ENCODE measurements at places on chromosomes 2 and 18.

DNA sequence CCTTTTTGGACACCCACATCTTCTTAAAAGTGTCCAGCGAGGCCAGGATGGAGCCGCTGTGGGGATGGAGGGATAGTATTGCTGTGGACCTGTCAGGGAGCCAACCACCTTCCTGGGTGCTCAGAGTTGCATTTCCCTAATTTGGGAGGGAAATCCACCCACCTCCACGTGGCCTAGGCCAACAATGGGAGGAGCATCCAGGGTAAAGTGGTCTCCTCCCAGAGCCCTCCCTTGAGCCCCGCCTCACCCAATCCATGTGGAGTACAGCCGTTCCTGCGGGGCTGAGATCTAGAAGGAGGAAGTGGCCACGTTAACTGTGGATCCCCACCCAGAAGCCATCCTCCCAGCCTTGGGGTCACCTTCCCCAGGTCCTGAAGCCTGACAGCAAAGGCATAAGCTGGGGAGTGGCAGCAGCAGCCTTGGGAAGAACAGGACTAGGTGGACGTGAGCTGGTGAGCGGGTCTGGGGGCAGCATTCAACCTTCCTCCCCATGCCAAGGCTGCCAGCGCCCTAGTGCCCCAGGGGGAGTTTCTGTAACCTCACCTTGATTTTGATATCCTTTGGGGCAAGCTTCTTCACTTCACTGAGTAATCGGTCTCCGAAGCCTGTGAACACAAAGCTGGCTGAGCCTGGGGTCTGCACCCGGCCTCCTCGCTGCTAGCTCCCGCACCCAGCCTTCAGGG, 6.8 kb downstream of the ACTR1B start:
- DNase-seq: no peak

DNA sequence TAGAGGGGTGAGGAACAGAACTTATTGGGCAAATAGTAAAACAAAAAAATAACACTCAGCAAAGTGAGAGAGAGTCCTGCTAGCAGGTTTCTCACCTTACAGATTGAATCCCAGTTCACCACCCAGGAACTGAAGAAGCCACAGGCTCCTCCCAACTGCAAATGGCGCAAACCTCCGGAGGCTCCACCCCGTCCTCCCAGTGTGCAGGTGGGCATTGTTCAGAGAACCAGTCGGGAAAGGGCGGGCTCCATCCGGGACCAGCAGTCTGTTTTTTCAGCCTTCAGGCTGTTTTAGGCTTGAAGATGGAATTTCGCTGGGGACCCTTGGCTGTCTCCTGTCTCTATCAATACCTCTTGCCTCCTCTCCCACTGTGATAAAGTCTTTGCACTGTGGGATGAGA, 317.5 kb downstream of the PARD3B start:
- no peak for DNase-seq

- no peak for DNase-seq
Measured at GRCh38 chr2:46334389-46335271, 37.4 kb downstream of the EPAS1 start.

DNA sequence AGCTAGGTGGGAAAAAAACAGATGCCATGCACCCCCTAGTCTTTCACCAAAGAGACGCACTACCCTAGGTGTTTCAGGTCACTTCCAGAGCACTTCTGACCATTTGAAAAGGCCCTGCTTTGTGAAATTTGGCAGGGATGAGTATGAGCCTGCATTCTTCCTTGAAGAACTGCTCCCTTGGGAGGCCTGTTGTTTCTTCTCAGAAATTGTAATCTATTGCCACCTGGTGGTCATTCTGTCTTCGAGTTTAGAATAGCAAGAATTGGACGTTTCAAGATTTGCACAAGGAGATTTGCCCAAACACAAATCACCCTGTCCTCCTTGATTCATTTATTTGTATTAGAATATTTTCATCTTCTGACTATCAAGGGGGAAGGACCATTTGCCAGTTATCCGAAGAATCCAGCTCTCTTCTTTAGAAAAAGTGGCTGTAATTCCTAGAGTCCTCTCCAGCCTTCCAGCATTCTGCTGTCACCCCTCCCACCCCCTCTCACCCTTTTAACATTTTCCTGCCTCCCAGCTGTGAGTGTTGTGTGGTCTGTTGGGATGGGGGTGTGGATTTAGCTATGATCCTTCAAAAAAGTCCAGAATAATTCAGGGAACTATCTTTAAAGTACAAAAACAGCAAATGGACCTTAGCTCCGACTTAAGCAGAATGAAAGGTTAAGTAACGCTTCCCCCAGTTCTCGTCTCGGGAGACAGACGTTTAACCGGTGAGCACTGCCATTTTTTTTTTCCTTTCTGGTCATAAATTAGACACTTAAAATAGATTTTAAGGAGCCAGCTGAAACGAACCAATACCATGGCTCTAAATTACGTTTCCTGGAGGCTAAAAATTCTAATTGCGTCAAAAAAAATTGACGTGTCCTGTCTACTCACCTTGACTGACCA, 3.7 kb upstream of the GAD1 start:
- DNase-seq: no peak

- DNase-seq: no peak
Measured at GRCh38 chr2:227608561-227609338, 5.9 kb downstream of the SCYGR3 start.

- no peak for DNase-seq
Measured at GRCh38 chr2:42196403-42197267, 27.5 kb downstream of the EML4 start.

- no peak for DNase-seq
Measured at GRCh38 chr2:86290596-86291327, 46.7 kb downstream of the REEP1 start.

- DNase-seq: no peak
Measured at GRCh38 chr18:73258375-73259087, 390.7 kb upstream of the NETO1 start.

DNA sequence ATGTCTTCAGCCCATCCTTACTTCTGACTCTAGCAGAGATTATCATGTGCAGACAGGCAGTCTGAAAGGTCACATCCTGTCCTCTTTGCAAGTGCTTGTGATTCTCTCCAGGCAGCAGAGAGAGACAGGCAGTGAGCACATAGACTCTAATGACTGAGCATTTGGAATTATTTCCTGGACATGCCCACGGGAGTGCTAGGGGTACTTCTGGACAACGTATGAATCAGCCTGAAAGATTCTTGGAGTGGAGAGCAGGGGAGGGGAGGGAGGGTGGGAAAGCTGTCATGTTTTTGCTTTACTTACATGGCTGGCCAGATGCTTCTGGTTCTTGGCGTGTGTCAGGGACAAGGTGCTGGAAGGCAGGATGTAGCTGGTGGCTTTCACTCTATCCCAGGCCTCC, 150.6 kb downstream of the RIF1 start:
- DNase-seq: no peak

DNA sequence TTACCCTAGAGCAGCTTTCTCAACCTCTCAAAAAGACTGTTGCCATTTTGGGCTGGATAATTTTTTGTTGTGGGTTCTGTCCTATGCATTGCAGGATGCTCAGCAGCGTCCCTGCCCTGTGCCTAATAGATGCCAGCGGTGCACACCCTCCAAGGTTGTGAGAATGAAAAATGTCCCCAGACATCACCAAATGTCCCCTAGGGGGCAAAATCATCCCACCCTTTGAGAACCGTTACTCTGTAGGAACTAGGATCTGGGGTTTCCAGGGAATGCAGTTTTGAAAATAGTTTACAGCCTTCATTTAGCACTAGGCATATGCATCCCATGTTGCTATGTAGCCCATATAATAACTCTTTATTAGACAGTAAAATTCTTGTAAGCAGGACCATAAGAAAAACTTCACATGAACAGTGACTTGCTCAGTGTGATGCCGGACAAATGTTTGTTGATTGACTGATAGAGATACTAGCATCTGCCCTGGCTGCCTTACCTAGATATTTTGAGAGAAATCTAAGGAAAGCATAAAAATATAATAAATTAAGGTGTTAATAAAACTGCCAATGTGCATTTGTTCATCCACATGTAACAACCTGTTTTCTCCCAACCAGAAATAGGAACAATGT, 79.2 kb upstream of the EPC2 start:
- DNase-seq: no peak

- no peak for DNase-seq
Measured at GRCh38 chr2:146324951-146325350, 1519.9 kb upstream of the ACVR2A start.

- DNase-seq: no peak
Measured at GRCh38 chr2:67242456-67242855, 154.7 kb upstream of the ETAA1 start.

DNA sequence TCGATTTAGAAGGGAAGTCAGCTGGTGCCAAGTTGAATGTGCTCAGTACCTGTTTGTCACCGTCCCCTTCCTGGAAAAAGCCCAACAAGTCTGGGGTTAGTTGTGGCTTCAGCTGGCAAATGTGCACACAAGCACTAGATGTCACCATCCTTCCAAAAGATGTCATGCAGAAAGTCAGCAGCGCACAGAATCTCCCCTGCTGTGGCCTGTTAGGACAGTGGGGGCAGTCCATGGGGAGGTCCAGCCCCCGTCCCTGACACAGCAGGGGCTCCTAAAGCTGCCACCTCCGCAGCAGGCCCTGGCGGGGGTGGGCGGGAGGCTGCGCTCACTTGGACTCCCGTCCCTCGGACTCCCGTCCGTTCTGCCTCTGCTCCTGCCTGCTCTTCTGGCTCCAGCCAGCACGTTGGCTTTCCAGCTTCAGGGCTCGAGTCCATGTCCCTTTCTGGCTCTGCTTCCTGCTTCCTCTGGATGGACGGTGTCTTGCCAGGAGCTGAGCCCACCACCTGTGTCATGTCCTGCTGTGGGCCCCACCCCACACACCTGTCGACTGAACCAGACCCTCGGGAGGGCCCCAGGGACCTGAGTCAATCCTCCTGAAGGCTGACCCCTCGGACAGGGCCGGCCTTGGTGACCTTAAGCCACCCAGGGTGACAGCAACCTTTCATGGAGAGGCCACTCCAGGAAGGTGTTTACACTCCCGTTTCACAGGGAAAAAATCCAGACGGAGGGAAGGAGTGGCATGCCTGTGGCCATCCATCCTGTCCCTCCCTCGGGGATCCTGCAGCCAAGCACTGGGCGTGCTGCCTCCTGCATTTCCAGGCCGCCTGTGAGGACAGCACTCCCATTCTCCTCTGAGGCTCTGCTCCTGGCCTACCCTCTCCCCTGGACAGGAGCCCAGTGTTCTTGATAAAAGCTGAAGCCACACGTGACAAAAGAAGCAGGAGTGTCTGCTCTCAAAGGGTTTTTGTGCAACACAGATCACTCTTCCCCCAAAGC, 8.5 kb downstream of the RAB17 start:
- peak; percentile 34 for DNase-seq

Data from activated CD8-positive, alpha-beta memory T cell treated with anti-CD3 and anti-CD28 coated beads for 1 hour (primary cell).